ENCODE measurements at places on chromosomes 6 and 20.

DNA sequence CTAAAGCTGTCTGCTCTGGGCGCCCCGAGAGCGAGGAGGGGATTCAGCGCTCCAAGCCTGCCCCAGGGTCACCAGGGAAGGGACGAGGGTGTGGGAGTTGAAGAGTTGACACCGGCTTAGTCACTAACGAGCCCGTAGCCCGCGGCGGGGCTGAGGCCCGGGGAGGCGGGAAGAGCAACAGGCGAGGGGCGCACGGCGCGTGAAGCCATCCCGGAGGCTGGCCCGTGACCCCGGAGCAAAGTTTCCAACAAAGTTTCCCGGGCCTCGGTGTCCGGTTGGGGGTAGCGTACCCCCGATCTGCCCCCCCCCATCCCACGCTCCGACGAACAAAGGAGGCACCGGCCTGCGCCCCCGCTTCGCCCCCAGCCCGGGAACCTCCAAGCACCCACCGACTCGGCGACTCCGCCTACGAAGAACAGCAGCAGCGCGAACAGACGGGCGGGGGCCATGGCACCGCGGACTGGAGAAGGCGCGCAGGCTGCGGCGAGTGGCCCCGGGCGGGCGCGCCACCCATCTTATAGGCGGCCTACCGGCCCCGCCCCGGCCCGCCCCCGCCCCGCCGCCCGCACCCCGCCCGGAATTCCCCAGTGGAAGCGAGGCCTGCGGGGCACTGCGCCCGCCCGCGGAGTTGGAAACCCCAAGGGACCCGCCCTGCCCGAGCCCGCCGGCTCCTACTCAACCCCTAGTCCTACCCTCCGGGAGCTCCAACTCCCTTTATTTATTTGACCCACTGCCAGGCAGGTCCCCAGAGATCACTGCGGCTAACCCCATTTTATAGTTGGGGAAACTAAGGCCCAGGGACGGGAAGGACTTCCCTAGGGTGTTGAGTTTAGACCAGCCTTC, at the start of gene SDC4:
TSS of gene SDC4 (minus strand) at position 489 of the 843 bp plus-strand sequence. CDS start at position 449, 40 bp downstream.
- DNase-seq = peak; percentile 69

- DNase-seq = no peak
These were observed 122.3 kb downstream of the ZFAND3 start for GRCh38 chr6:37941871-37942270.

- no peak for DNase-seq
These were observed 76.2 kb upstream of the TRAF3IP2 start for GRCh38 chr6:111681860-111682259.

GRCh38 chr6:43712579-43712978, 25.0 kb upstream of the MRPS18A start:
- DNase-seq = no peak

DNA sequence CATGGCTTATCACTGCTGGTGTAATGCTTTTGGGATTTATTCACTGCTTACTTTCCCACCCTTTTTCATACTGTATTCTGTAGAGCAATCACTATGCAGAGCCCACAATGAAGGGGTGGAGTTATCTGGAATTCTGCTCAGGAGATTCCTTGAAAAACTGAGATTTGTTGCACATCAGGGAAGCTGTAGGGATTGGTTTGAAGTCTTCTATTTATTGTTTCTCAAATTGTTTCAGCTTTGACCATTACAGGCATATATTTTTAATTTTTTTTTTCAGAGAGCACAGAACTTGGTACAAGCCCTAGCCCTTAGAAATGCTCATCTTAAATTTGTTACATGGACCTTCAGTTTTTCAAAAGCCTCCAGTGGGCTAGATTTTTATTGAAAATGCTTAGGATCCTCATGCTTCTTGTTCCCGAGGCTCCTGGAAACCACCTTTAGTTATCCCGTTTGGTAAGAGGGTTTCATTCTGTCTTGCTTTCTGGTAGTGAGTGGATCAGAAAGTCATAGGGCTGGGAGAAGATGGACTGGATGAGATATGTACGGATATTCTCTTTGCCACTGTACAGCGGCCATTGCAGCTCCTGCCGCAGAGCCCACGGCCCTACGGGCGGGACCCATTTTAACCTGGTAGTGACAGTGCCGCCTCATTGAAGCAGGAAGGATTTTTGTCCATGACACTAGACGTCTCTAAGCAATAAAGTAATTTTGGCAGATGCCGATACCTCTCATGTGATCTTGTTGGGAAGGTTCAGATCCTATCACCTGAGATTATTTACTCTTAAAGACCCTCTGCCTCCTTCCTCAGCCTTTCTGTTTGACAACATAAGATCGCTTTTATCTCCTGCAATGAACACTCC, 45.3 kb upstream of the ZNF184 start:
- DNase-seq = peak; percentile 30

DNA sequence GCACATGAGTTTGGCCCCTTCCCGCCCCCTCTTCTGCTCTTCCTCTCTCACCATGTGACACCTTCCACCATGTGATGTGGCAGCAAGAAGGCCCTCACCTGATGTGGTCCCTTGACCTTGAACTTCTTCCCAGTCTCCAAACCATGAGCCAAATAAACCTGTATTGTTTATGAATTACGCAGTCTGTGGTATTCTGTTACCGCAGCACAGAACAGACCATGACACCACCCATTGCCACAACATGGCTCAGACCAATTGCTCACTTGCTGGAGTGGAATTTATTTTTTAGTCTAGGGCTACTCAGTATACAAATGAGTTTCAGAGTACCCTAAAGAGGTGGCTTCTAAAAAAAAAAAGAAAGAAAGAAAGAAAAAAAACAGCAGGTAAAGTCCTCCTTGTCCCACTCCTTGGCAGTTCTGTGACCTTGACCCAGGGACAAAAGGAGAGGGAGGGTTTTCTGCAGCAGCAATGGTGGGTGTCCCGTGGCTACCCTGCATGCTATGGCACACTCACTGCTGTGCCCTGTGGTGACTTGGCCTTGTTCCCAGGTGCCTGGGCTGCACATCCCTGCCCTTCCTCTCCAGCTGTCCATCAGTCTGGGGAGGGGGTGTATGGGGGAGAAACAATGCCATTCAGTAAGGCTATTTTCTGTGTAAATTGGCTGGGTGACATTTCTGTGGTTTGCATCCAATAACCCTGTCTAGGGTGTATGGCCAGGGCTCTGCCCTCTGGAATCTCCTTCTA, 5.4 kb upstream of the VSX1 start:
- no peak for DNase-seq

Data from HEK293T (cell line).